ENCODE measurements at places on chromosomes 12 and 14.

GRCh38 chr12:120890963-120891362 lies 13.2 kb downstream of the SPPL3 start:
- DNase-seq, result no peak

GRCh38 chr12:4794491-4794890 lies 74.3 kb downstream of the GALNT8 start:
- no peak for DNase-seq

DNA sequence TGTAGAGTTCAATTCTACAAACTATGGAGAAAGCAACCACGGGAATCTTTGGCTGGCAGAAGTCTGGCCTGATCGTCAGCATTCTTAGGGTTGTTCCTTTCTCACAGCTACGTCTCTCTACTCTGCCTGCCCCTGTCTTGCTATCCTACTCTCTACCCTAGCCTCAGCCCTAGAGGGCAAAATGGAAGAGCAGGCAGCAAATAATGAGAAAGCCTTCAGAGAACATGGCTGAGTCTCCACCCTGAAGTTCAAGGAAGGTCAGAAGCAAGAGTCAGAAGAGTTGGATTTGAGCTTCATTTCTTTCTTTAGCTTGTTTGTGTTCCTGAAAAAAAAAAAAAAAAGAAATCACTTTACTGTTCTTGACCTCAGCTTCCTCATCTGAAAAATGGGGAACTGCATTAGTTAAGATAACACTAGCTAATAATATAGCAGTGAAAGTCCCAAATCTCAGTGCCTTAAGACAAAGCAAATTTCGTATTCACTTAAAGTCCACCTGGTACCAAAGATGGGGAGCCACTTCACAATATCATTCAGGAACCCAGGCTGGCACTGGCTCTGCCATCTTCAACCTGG lies 50.2 kb upstream of the CCND2 start:
- DNase-seq, result no peak

DNA sequence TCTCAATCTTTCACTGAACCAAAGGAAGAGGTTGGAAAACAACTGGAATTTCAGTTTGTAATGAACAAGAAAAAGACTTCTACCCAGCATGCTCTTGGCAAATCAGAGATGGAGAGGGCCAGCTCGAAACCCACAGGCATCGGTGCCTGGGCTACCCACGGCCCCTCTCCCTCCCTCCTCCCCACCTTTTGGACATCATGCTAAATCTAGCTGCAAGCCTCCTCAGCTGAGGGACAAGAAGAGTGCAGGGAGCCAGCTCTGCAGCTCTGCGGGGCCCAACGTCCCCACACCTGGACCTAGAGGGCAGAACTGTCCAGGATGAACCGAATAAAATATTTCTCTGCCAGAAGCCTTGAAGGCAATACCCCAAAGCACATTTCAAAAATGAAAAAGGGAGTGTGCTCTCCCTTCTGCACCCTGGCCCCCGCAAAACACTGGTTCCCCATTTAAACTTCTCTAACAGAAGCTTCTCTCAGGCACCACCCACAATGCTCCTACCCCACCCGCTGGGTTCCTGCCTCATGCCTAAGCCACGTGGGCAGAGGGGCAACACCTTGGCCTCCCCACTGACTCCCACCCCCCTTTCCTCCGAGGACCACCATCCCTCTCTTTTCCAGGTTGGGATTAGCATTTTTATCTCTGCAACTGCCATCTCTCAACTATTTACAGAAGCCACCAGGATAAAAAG lies 8.2 kb downstream of the CAMKK2 start:
- DNase-seq, result no peak

DNA sequence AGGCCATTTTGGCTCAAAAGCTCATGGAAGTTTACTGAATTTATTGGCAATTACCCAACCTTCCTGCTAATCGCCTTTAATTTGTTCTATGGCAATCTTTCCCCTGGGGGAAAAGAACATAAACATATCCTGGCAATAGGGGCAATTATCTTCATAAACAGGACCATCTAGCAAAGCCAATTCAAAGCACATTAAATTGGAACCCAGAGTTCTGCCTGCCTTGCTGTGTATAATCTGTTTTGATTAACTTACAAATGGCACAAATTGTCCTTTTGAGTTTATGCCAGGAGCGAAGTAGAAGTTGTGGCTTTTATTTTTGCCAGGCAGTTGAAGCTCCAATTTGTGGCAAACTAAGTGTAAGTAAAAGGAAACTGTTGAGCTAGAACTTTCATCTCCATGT lies 68.6 kb downstream of the C12orf50 start:
- DNase-seq, result peak; percentile 51

DNA sequence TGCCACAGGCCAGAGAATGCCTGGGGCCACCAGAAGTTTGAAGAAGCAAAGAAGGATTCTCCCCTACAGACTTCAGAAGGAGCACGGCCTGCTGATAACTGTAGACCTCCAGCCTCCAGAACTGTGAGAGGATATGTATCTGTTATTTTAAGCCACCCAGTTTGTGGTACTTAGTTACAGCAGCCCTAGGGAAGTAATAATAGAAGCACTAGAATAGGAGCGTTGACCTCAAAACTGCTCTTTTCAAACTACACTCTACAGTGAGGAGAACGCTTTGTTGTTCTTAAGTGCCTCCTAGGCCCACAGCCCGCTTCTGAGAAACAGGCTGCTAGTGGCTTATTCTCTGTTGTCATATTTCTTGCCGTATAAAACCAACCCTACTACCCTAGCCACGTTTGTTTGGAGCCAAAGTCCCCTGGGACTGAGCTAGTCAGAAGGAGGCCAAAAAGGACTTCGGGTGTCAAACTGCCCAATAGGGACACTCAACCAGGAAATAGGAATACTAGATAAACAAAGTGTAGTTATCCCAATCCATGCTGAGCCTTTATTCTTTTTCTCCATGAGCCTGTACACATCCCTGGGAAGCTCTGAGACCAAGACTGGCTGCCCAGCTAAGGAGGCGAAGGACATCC lies 38.5 kb upstream of the FRS2 start:
- no peak for DNase-seq

DNA sequence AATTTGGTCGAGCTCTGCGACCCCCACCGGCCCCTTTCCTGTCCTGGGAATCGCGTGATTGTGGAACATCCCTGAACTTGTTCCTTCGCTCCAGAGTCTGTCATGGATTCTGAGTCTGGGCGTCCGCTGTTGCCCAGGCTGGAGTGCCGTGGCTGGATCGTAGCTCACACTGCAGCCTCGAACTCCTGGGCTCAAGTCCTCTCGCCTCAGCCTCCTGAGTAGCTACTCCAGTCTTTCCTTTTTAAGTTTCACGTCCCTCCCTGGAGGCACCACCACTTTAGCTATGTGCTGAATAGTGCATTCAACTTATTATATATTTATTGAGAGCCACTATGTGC lies 698 bp downstream of the ACOT6 start:
- DNase-seq, result no peak

DNA sequence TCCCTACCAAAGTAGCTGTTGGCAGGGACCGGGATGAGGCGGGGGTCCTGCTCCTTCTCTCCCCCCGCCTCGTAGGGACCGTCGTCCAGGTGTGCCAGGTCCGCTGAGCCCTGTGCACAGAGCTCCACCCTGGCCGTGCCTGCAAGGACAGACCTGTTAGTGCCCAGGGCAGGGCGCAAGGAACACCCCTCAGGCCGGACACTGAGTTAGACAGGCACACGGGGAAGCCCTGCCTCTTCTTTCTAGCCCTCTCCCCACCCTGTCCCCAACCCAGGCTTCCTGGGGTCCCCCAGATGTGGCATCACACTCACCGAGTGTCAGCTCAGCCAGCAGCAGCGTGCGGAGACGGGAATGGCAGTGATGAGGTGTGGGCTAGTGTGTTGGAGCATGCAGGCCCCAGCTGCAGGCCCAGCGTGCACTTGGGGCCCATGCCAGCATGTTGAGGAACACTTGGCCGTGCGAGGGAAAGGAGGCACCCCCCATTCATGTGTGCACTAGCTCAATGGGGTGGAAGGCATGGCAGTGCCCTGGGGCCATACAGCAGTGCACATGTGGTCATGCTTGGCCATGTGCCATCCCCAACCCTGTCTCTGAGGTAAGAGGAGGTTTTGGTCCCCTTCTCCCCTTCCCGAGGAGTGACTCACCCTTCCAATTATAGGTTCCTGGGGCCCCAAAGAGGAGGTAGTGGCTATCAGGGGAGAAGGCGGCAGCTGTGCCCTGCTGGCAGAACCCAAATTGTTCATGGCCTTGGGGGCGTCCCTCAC lies 7.3 kb downstream of the ITGA7 start:
- no peak for DNase-seq

- no peak for DNase-seq
These were observed 1.4 kb downstream of the SYNE3 start for GRCh38 chr14:95515080-95515489.

GRCh38 chr12:104126548-104126947 lies 11.5 kb downstream of the NFYB start:
- no peak for DNase-seq

DNA sequence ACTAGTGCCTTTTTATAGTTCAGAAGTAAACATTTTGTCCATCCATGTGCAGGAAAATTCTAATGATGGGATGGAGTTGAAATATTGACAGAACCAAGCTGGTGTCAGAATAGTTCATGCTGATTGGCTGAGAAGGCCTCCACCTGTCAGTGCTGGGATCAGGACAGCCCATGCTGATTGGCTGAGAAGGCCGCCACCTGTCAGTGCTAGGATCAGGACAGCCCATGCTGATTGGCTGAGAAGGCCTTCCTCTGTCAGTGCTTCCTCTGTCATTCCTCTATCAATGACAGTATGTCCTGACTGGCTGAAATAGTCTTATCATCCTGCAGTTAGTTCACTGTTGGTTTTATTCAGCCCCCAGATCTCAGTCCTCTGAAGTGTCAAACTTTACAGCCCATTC lies 95.7 kb downstream of the PPP2R5C start:
- DNase-seq, result no peak

DNA sequence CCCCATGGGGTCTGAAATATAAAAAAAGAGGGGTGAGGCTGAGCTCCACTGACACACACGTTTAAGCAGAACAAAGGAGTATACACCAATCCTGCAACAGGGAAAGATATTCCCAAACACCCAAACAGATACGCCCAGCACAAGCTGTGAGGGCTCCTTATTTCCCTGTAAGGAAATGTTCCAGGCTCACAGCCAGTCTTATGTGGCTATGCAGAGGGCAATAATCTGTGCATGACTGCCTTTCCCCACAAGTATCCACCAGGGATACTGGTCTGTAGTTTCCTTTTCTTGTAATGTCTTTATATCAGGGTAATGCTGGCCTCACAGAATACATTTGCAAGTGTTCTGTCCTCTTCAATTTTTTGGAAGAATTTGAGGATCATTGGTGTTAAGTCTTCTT lies 141.7 kb upstream of the DAAM1 start:
- DNase-seq, result no peak

GRCh38 chr14:78157494-78158437 lies 12.4 kb upstream of the NRXN3 start:
- DNase-seq, result no peak

DNA sequence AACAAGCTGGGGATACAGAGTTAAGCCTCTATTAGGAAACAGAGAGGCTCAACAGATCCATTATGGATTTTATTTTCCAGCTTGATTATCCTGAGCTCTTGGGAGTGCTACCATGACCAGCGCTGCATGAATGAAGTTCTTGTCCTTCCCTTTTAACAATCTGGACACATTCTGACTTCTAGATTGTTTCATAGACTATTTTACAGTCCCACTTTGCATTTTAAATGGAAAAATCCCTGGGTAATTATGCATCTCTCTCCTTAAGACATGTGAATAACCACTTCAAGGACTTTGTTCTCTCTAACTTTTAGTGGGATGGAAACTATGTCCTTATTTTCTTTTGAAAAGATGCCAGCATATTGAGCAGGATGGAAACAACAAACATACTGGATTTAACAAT lies 2.0 kb downstream of the CCDC198 start:
- no peak for DNase-seq

DNA sequence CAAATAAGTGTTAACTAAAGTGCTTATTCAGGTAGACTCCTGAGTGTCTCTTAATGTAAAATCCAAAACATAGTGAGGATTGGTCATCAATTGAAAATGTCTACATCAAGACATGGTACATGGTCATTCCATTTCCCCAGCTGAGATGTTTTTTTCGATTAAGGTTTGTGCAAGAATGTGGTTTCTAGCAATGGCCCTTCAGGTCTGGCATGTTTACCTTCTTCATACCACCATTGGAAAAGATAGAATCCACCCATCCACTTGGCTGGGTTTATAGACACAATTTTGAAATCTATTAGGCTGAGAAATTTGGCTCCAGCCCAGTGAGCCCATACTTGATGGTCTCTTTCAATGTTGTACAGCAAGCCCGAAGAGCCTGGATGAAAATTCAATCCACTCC lies 145.9 kb downstream of the ANO4 start:
- DNase-seq, result no peak

- no peak for DNase-seq
These were observed 107.5 kb downstream of the SCARB1 start for GRCh38 chr12:124756166-124756565.

GRCh38 chr12:106865683-106866082 lies 90.0 kb upstream of the TMEM263 start:
- no peak for DNase-seq

DNA sequence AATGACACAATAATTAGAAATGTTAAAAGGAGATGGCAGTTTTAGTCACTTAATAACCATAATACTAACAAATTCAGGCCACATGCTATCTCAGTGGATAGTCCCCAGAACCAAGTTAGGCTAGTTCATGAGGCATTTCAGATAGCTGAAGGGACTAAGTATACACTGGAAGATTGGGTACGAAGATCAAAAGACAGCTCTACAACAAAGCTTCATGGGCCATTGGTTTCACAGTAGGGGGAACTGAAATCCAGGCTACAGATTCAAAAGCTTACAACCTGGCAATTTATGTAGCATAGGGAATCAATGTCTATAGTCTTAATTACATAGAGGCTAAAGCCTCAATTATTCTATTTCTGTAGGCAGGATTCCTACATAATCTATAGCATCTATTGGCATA lies 343.0 kb downstream of the RGS6 start:
- DNase-seq, result no peak

GRCh38 chr12:19885093-19885812 lies 446.0 kb downstream of the AEBP2 start:
- DNase-seq, result no peak

DNA sequence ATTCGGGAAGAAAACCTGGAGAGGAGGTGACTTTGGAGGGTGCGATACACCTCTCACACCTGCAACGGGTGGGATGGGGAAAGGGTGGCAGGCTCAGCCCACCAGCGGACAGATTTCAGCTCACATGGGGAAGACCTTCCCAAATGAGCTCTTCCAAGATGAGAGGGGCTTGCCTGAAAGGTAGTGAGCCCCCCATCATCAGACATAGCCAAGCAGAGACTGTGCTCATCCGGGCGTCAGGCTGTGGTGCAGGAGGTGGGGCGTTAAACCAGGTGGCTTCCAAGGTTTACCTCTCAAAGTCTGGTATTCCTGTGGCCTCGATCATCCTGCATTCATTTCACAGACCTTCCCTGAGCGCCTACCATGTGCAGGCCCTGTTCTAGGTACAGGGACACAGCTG lies 105.4 kb upstream of the FKBP4 start:
- no peak for DNase-seq

DNA sequence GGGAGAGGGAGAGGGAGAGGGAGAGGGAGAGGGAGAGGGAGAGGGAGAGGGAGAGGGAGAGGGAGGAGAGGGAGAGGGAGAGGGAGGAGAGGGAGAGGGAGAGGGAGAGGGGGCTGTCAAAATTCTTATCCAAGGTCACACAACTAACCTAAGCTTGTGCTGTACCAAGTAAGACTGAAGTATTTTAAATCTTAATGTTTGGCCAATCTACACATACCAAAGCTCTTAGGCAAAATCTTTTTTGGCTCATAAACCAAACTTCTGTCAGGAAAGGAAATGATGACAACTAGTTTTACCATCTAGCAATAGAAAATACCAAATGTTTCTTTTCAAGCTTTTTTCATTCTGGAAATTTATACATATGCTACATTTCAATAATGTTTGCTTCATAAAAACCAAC lies 33.8 kb downstream of the CCDC38 start:
- DNase-seq, result no peak

GRCh38 chr14:91048265-91048664 lies 12.2 kb downstream of the RPS6KA5 start:
- no peak for DNase-seq
